ENCODE measurements at places on chromosomes 16 and 17.

- no peak for DNase-seq
Observed at GRCh38 chr17:30173649-30174048, 57.0 kb downstream of the NSRP1 start.

DNA sequence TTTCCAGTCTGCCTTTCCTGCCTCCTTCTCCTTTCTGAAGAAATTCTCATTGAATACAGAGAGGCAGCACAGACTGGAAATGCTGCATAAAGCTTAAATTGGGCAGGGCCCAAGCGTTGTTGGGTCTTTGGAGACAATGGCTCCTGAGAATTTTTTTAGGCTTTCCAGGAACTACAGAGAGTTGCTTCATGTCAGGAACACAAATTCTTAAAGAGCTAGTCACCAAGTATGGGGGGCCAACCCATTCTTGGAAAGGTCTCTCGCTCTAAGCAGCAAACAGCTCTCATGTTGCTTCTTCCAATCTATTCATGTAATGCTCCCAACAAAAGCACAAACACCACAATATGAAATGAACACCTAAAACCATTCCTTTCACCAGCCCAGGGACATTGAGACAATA, 6.9 kb downstream of the HNF1B start:
- no peak for DNase-seq

DNA sequence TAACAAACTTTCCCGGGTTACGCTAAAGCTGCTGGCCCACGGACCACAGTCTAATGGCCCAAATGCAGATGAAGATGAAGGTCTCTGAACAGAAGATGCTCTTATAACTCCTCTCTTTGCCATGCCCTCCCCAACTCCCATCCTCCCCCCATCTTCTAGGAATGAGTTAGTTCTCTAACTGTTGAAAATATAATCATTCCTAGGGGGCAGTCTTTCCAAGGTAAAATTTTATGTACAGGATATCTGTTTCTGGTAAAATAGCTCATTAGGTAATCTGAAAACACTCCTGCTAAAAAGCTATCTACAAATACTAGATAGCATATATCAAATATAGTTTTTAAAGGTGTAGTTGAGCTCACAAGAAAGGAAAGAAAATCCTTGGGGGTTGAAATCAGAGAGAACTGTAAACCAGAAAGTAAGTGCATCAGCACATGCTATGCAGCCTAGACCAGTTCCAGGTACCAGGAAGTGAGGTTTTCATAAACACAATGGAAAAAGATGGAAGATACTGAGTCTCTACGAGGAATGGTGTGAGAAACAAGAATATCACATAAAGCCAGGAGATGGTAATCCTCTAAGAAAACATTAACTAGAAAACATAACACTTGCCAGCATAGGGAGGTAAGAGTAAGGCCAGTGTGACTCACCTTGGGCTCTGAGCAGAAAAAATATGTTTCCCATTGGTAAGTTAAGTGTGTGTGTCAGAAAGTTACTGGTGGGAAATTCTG, 38.1 kb downstream of the CMC2 start:
- DNase-seq = no peak

GRCh38 chr17:61150686-61151299, 248.8 kb upstream of the TBX2 start:
- no peak for DNase-seq

DNA sequence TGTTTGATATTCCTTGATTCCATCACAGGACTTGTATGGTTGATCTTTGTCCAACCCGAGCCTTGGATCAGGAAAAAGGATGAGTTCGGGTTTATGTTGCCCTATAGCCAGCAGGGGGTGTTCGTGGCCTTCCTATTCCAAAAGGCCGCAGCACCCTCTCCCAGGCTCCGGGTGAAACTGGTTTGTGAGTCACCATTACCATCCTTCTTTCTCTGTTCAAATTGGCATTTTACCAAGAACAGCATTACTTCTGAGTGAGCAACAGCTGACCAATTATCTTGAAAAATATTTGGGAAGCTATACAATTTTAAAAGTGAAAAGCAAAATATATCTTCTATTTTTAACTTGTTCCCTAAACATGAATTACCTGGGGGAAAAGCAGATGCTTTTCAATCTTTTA, 24.3 kb upstream of the KRT20 start:
- peak; percentile 70 for DNase-seq

All from activated T-cell treated with anti-CD3 and anti-CD28 coated beads, Interleukin-2, amount 50 U/mL, for 48 hours (primary cell).